ENCODE measurements at places on chromosomes 7 and 10.

GRCh38 chr10:48454302-48455054 lies 148.0 kb downstream of the MAPK8 start:
- no peak for DNase-seq

DNA sequence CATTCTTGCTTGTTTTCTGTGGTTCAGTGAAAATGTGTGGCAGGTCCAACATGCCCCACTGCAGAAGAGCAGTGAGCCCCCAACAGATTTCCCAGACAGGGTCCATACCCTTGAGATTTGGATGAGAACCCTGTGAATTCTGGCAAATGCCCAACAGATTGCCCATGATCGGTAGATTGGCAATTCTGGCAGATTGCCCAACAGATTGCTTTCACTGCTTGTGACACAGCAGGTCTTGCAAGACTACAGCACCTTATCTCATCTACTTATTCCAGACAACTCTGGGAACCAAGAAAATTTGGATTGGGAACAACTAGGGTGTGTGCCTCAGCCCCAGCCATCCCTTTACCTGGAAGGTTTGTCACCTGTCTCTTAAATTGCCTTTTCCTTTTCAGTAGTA lies 143.7 kb upstream of the COL1A2 start:
- no peak for DNase-seq

GRCh38 chr7:77409005-77409738 lies 7.0 kb downstream of the GSAP start:
- peak; percentile 25 for DNase-seq

- no peak for DNase-seq
Measured at GRCh38 chr7:139948587-139949335, 114.0 kb downstream of the PARP12 start.

DNA sequence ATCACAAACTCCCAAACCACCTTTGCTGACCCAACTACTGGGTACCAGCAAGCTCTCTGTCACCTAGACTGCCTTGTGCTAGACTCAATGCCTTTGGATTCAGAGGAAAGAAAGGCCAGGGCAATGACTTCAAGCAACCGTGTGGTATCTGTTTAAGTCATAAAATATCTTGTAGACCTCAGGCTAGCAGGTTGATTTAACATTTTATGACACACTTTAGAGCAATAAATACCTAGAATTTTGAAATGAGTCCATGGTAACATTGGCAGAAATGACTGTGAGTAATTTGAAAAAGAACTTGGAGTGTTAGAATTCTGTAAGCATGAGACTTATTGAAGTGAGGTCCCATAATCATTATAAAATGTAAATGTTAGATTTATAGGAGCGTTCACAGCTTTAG lies 87.2 kb downstream of the TWIST1 start:
- no peak for DNase-seq

- no peak for DNase-seq
Measured at GRCh38 chr10:97450828-97451227, 4.9 kb downstream of the ZDHHC16 start.

DNA sequence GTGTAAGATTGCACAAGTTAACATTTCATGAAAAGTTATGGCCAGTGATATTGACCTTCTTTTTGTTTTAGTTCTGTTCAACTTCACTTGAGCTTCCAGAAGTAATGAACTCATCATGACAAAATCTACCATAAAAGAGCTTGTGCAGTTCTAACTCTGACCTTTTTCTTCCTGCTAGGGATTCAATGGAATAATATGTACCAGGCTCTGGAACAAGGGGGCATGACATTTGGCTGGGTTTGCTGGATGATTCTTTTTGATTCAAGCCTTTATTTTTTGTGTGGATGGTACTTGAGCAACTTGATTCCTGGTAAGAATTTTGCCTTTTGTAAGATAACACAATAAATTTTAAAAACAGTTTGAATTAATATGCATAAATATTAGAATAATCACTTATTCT lies 205.0 kb downstream of the ABCA13 start:
- no peak for DNase-seq

GRCh38 chr10:64859911-64860310 lies 1338.7 kb downstream of the REEP3 start:
- DNase-seq = no peak

GRCh38 chr10:3263082-3263481 lies 90.5 kb upstream of the PITRM1 start:
- no peak for DNase-seq

Measured in kidney glomerular epithelial cell (primary cell).